ENCODE measurements at places on chromosomes 5 and 9.

- DNase-seq = no peak
These were observed 60.9 kb upstream of the ROR2 start for GRCh38 chr9:92010705-92011536.

GRCh38 chr9:90290716-90291485 is 351.7 kb downstream of the DIRAS2 start:
- no peak for DNase-seq

DNA sequence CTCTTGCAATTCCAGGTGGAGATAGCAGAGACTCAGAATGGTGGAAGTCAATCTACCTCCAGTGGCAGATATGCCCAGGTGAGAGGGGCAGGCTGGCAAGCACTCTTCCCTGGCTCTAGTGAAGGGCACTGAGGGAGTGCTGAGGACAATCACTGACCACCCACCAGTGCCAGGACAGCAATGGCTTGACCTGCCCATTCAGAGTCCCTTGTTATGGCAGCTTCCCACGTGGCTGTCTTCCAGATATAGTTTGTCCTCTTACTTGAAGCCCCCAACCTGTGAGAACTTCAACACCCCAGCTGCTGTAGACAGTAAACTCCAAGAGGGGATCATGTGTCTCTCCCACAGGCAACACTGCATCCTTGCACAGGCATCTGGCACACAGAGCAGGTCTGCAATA is 104.7 kb downstream of the LHFPL2 start:
- no peak for DNase-seq

GRCh38 chr5:103560826-103561225 is 1.8 kb downstream of the NUDT12 start:
- DNase-seq = no peak

GRCh38 chr5:1424716-1425115 is 20.5 kb downstream of the SLC6A3 start:
- DNase-seq = no peak

DNA sequence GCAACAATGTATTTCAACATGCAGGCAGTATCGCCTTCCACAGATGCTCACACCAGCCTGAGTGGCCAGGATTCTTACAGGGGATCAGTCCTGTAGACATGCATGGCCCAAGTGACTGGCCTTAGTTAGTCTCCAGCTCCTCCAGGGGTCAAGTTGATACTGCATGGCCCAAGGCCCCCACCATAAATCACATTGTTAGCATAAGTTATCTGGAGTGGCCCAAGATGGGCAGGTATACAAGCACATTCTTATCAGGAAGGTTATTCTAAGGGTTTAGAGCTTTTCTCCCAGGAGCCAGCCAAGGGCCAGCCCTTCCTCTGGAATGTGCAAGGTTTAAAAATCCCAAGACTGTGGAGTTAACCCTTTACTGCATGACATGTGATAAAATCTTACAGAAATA is 230.9 kb upstream of the NFIL3 start:
- DNase-seq = no peak

All from stimulated activated CD8-positive, alpha-beta memory T cell treated with anti-CD3 and anti-CD28 coated beads, Interleukin-2, amount 100 ng/mL, for 1 hour (primary cell).